ENCODE measurements at places on chromosomes 16 and 17. TPM values are rescaled to one million over a fixed set of nuclear protein-coding genes. Genes with fewer than 3 reads are reported as not detected.

The CEP295NL gene
- total RNA-seq, result not detected

DNA sequence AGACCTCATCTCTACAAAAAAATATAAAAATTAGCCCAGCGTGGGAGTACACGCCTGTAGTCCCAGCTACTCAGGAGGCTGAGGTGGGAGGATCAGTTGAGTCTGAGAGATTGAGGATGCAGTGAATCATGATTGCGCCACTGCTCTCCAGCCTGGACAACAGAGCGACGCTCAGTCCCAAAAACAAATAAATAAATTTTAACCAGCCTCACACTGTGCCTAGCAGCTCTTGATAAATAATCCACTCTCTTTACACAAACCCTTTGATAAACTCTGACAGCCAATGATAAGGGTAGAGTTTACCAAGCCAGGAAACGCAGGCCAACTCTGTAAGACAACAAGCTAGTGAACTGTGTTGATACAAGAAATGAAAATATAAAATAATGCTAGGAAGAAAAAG is 32.7 kb downstream of the LITAF start:
- no peak for DNase-seq

DNA sequence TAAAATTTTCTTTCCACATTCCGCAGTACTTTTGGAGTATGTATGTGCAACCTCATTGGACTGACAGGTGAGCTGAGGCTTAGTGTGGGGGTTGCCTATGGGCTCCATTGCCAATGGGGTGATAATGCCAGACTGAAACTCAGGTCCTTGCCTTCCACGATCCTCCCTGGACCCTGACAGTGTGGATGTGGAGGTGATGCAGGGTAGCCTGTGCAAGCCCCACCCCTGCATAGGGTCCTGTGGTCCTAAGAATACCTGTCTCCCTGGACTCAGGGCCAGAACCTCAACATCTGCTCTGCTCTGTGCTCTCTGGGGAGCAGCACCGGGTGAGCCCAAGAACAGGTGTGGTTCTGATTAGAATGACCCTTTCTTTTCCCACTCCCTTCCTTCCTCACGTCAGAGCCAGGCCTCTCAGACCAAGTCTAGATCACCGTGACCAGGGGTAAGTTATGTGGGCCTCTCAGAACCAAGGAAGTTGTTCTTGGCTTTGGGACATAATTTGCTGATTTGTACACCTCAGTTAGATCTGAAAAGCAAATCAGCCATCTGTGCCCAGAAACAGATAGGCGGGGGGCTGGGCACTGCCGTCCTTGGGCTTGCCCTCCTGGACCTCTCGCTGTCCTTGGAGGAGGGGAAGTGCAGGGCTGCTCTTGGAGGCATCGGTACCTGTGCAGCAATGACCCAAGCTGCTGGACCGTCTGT is 8.4 kb upstream of the TNS4 start:
- no peak for DNase-seq

DNA sequence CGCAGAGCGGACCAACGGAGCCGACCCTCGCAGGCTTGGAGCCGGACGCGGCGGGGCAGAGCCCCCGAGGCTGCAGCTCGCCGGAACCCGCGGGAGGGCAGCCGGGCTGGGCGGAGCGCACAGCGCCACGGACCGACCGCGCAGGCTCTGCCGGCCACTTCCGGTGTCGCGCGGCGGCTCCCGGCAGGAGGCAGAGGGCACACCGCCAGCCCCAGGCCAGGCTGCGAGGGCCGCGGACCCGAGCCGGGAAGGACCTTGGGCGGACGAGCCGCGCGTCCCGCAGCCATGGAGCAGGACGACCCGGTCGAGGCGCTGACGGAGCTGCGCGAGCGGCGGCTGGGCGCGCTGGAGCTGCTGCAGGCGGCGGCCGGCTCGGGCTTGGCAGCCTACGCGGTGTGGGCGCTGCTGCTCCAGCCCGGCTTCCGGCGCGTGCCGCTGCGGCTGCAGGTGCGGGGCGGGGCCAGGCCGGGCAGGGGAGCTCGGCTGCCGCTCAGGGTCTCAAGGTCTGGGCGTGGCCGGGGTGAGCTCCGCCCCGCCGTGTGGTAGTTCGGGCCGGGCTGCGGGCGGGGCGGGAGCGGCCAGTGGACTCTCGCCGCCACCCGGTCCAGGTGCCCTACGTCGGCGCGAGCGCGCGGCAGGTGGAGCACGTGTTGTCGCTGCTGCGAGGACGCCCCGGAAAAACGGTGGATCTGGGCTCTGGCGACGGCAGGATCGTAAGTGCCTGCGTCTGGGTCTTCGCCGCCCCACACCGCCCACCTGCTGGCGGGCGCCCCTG is at the start of gene ANTKMT:
Gene ANTKMT (plus strand): TSS at position 157 of the 775 bp plus-strand sequence. CDS start 129 bp downstream, at position 286.
- DNase-seq, result peak; percentile 88

DNA sequence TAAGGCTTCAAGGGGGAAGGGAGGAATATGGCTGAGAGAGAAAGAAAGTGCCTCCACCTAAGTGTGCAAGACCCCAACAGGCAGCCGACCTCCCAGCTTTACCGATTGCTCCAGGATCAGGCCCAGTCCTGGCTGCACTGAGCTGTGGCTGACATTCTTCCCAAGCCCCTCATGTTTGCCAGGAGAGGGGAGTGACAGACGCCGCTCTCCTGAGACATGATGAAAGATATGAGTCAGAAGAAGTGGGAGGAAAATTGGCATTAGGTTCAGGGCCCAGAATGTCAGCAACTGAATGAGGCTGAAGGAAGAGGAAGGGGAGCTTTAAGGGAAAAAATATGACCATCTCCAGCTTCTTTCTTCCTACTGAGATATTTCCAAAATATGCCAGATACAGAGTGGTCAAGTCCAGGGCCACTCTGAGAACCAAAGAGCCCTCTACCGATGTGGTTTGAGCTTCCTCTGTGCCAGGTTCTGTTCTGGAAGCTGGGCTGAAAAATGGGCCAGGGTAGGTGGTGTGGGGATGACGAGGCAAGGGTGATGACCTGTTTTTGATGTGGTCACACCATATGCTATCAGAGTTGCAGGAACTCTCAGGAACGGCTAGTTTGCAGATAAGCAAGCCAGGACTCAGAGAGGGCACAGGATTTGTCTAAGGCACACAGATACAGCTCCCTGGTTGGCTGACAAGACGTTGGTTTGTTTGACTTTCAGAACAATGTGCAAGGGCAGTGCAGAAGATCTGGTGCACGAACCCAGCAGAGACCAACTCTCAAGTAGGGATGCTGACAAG is 176.7 kb downstream of the SOX9 start:
- no peak for DNase-seq

- no peak for DNase-seq
Measured at GRCh38 chr16:51222016-51222415, 70.9 kb upstream of the SALL1 start.

DNA sequence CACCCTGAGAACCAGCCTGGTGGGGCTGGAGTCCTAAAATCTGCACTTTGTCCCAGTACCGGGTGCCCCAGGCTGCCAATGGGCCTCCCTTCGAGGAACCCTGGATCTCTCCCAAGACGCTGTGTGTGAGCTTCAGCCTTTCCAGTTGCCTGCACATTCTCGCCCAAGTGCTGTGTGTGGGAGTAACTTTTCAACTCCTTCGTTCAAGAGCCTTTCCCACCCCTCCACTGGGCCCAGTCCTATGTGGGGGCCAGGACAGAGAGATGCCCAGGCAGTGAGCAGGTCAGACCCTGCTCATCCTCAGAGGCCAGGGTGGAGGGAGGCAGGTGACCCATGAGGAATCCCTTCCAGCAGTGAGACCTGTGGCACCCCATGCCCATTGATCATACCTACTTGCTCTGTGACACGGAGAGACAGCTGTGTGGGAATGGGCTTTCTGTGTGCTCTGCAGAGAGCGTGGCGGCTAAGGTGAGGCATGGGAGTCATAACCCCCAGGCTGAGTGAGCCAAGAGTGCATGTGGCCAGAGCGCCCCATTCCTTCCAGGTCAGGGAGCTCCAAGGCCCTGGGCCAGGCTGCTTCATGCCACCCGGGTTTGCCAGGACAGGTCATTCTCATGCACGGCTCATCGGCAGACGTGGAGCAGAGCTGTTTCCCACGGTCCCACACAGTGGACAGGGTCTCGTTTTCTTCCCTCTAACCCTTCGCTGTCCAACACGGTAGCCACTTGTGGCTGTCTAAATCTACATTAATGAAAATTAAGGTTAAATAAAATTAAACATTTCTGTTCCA is 154.4 kb downstream of the CLEC16A start:
- DNase-seq, result no peak

DNA sequence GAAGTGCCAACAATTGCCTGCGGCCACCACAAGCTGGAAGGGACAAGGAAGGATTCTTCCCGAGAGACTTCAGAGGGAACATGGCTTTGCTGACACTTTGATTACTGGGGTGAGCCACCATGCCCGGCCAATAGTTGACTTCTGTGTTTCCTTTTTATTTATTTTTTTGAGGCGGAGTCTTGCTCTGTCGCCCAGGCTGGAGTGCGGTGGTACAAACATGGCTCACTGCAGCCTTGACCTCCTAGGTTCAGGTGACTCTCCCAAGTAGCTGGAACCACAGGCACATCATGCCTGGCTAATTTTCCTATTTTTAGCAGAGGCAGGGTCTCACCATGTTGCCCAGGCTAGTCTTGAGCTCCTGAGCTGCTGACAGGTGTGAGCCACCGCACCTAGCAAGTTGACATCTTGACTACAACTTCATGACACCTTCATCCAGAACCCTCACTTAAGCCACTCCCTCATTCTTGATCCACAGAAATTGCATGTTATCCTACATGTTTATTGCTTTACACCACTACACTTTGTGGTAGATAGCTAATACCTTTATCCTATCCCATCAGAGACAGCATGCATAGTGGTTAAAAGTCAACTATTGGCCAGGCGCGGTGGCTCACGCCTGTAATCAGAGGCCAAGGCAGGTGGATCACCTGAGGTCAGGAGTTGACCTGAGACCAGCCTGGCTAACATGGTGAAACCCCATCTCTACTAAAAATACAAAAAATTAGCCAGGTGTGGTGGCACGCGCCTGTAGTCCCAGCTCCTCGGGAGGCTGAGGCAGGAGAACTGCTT is 16.1 kb upstream of the GPRC5C start:
- DNase-seq, result no peak

DNA sequence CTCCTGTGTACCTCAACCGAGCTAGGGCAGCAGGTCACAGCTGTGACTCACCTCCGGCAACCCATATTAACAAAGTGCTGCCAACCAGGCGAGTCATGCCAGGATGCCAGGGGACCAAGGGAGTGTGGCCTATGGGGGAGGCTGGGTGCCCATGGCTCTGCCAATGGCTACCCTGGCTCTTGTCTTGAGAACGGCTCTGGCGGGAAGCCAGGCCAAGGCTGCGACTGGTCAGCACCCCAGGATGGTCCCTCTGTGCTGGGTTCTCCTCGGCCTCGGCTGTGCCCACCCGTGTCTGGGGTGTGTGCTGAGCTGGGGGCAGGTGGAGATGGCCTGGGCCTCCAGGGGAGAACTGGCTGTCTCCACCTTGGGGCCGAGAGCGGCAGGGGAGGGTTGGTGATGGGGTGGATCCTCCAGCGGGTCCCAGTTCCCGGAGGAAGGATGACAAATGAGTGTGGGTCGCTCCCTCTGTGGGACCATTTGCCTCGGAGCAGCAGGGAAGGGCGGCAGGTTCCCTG is 75.8 kb downstream of the MRC2 start:
- no peak for DNase-seq
